Left kidney (tissue), 8 donors: ENCODE measurements at places on chromosomes 6 and 20. TPM values are rescaled to one million over a fixed set of nuclear protein-coding genes. Genes with fewer than 3 reads are reported as not detected.

Gene NHSL1
- 16.1 TPM for polyA plus RNA-seq

Gene WFDC10B
- not detected for polyA plus RNA-seq

Gene EDN1
- polyA plus RNA-seq = 3.8 TPM

Gene TRIM31
- polyA plus RNA-seq = not detected

Gene MLIP
- 0.30 TPM for polyA plus RNA-seq

Gene GABRR2
- 2.1 TPM for polyA plus RNA-seq

Gene SRC
- polyA plus RNA-seq = 53.5 TPM

Gene GMPR
- polyA plus RNA-seq = 4.7 TPM

Gene CST5
- polyA plus RNA-seq = 0.18 TPM

Gene C6orf132
- polyA plus RNA-seq = 4.4 TPM

Gene CPNE5
- 13.2 TPM for polyA plus RNA-seq
